ENCODE measurements at places on chromosomes 3 and 15.

- peak; percentile 58 for DNase-seq
Measured at GRCh38 chr15:78811124-78811824, at the start of gene ADAMTS7. TSS of gene ADAMTS7 (minus strand) at chr15:78811464. CDS start at chr15:78811220, 244 bp downstream.

- no peak for DNase-seq
Measured at GRCh38 chr15:56723787-56724186, 9.5 kb downstream of the ZNF280D start.

DNA sequence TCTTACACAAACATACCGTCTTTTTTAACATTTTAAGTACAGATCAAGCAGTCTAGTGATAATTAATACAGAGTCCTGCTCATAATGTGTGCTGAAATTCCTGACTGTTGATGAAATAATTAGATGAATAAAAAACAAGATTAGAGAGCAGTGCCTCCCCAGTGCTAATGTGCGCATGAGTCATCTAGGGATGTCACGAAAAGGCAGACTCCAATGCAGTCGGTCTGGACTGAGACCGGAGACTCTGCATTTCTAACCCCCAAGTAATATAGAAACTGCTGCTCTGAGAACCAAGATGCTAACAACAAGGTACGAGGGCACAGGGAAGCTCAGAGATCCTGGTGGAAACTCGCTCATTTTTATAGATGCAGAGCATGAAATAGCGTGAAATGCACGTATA lies 61.4 kb downstream of the COL8A1 start:
- no peak for DNase-seq

DNA sequence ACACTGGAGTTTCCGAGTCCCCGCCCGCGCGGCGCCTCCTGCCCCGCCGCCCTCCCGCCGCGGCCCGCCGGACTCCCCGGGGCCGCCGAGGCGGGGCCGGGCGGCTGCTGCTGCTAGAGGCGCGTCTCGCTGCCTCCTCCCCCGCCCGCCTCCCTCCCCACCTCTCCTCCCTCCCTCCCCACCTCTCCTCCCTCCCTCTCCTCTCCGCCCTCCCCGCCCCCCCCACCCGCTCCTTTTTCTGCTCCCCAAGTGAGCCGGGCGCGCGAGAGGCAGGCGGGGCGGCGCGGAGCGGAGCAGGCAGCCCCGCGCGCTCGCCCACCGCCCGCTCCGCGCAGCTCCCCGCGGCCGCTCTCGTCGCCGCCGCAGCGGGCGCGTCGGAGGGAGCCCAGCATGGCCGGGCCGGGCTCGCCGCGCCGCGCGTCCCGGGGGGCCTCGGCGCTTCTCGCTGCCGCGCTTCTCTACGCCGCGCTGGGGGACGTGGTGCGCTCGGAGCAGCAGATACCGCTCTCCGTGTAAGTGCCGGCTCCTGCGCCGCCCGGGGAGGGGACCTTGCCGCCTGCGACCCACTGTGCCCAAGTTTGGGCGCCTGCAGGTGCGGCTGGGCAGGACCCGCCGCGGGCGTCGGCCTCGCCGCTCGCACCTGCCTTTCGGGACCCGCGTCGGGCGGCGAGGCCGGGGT lies at the start of gene CACNA2D3:
Gene CACNA2D3, plus strand, starts transcription at position 229 of the 679 bp plus-strand sequence.
- no peak for DNase-seq

GRCh38 chr3:188776447-188776846 lies 395.3 kb upstream of the TPRG1 start:
- no peak for DNase-seq

DNA sequence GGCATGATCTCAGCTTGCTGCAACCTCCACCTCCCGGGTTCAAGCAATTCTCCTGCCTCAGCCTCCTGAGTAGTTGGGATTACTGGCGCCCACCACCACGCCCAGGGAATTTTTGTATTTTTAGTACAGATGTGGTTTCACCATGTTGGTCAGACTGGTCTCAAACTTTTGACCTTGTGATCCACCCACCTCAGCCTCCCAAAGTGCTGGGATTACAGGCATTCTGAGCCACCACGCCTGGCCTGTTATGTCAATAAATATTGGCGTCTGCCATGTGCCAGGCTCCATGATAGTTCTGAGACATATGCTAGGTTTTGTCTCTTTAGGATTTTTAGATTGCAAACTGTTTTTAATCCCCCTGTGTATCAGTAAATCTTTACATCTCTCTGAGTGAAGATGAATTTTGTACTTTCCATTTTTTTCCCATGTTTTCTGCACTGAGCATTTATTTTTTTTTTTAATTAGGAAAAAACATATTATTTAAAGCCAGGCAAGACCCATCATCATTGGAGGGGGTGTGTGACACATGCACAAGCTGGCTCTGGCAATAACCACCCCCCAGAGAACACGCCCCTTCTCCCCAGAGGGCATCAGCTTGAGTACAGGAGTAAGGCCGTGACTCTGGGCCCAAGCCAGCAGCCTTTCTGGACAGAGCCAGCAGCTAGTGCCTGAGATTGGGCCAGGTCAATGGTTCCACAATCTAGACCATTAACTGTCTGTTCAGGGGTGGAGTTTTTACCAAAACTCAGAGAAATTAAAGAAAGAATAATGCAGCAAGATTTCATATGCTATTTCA lies 51.0 kb upstream of the ATP1B3 start:
- DNase-seq, result no peak

GRCh38 chr3:154180836-154181691 lies 59.9 kb downstream of the ARHGEF26 start:
- no peak for DNase-seq

GRCh38 chr3:172300187-172300586 lies 148.1 kb downstream of the GHSR start:
- DNase-seq, result no peak

GRCh38 chr15:100592898-100593297 lies 9.1 kb downstream of the LINS1 start:
- no peak for DNase-seq

- no peak for DNase-seq
Measured at GRCh38 chr3:126274735-126275619, 82.2 kb downstream of the KLF15 start.

- no peak for DNase-seq
Measured at GRCh38 chr3:112685420-112685819, 44.5 kb upstream of the CCDC80 start.
